ENCODE measurements at places on chromosomes 1 and 21.

DNA sequence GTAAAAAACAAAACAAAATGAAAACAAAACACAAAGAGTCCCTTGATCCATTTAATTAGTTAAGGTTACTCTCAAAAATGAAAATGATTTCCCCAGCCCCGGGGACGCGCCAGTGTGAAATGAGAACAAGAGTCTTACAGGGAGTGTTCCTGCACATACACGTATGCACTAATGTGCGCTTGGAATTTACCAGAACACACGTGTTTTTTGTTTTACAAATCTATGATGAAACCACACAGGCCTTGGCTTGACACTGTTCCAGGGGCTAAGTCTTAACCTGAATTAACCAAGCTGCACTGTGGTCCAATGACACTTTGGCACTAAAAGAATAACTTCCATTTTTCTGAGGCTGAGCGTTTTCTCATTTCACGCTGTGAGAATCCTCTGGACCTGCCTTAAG, 63.7 kb downstream of the SLC45A1 start:
- DNase-seq: no peak

DNA sequence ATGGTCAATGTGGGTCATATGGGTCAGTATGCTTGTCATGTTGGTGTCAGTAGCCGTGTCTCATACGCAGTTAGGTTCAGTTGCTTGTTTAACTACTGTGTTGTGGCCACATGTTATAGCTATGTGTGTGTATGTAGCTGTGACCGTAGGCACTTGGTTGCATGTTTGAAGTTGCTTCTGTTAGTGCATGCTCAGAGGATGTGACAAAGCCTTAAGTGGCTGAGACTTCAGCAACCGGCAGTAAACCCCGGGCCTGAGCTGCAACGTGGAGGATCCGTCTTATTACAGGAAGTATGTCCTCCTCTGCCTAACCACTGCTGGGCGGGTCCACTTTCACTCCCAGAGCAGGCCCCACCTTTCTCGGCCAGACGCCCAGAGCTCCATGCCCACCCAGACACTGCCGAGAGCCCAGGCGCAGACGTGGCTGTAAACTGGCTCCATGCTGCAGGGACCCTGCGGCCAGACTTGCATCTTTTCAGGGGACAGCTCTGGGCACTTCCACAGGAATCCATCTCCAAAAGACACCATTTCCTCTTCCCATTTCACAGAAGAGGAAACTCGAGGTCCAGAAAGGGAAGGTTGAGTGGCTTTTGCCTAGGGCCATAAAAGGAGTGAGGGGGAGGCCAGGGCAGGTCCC, 2.2 kb downstream of the TCEA3 start:
- DNase-seq: no peak

- no peak for DNase-seq
Observed at GRCh38 chr1:217425422-217425821, 205.5 kb downstream of the GPATCH2 start.

DNA sequence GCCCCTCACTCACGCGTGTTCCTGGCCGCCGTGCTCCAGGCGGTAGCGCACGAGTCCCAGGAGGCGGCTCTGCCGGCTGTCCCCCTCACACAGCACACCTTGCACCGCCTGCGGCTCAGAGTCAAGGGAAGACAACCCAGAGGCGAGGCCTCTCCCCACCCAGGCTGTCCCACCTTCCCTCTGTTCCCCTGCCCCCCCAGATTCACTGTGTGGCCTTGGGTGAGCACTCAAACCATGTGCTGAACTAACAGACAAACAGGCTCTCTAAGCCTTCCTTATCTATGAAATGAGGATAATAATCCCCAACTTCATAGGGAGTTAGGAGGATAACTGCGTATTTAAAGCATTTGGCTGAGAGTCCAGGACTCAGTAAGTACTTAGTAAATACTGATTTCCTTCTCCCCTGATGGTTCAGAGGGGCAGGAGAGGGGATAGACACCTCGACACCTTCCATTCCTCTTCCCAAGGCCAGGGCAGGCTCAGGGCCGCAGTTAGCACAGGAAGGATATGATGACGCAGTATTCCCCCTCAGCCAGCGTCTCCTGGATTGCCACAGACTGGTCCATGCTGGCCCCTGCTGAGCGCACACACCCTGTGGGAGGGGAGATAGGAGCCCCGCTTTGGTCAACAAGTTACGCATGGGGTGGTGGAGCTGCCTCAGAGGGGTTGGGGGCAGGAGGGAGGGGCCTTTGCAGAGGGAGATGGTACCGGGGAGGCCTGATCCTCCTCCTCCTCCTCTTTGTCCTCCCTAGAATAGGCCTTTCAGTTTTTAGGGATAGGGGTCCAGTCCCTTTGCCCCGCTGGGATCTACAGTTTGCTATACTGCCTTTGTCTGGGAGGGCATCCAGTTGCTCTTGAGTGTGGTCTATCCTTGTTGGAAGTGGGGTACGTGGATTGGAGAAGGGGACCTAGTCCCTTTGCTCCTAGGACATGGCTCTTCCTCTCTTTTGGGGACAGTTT, 830 bp downstream of the INPP5B start:
- DNase-seq: peak; percentile 46

DNA sequence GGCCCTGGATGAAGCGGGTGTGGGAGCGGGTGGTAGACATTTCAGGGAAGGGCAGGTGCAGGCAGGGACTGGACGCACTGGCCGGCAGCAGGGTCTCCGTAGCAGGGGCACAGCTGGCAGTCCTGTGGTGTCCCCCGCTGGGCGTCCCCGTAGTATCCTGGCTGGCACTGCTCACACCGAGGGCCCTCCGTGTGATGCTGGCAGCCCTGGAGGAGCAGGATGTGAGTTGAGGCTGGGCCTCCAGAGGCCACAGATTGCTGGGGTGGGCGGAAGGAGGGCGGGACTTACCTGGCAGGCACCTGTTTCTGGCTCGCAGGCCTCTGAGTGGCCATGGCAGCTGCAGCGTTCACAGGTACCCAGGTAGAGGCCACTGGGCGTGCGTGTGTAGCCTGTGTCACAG, 62.3 kb downstream of the LDLRAD2 start:
- DNase-seq: no peak

GRCh38 chr21:16908077-16908476, 604.8 kb upstream of the CXADR start:
- DNase-seq: no peak

- DNase-seq: no peak
Observed at GRCh38 chr1:64601207-64601606, 131.3 kb downstream of the CACHD1 start.

GRCh38 chr1:207058878-207059867, 6.1 kb downstream of the PFKFB2 start:
- no peak for DNase-seq

Data from HAP-1 (cell line).